Muscle of leg (tissue), 16 donors: ENCODE measurements at places on chromosomes 11 and 22. TPM values are rescaled to one million over a fixed set of nuclear protein-coding genes. Genes with fewer than 3 reads are reported as not detected.
A peak's percentile ranks its signal among the peaks of the same experiment; 100 is the strongest.

SUN2 gene
- 62.9 TPM for polyA plus RNA-seq

MIAT gene
- 0.15 TPM for polyA plus RNA-seq

DNA sequence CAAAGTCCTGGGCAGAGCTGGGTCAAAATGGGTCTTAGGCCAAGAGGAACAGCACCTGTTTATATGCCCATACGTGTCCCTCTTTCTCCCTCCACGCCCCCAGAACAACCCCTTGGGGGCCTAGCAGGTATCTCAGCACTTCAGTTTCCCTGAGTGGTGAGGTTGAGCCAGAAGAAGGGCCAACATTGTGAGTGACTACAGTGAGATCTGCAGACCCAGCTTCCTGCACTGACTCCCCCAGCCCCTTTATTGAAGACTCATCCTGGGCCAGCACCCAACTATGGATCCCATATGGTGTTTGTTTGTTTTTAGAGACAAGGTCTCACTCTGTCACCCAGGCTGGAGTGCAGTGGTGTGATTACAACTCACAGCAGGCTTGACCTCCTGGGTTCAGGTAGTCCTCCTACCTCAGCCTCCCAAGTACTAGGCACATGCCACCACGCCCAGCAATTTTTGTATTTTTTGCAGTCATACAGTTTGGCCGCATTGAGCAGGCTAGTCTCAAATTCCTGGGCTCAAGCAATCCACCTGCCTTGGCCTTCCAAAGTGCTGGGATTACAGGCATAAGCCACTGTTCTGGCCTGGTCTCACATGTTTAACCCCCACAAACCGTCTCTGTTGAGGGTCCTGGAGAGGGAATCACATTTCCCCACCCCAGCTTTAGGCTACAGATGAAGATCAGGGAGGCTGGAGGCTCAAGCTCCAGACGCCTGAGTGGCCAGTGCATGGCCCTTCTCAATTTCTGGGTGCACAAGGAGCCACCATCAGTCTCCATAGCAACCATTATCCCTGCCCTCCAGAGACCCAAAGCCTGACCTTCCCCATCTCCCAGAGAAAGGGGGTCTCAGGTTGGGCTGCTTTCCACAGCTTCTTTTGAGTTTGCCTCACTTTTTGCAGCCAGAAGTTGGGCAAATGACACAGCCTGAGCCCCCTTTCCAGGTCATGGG, 1.7 kb upstream of the LARGE2 start:
- peaks cover 51% of the 10 kb centered on the region for H3K27me3 ChIP-seq
- no peak for DNase-seq
- no peak overlapping the region for H3K27ac ChIP-seq
- H3K36me3 ChIP-seq: peaks cover under 1% of the 10 kb centered on the region

GRCh38 chr11:79243422-79244210, 197.2 kb downstream of the TENM4 start:
- H3K27me3 ChIP-seq: no peaks in the 10 kb centered on the region
- H3K27ac ChIP-seq: peak overlapping the region; percentile 71
- H3K4me3 ChIP-seq: no peak overlapping the region
- peaks cover 19% of the 10 kb centered on the region for H3K4me1 ChIP-seq

GRCh38 chr11:84398017-84398626, 1112.0 kb upstream of the CCDC90B start:
- no peaks in the 10 kb centered on the region for H3K4me1 ChIP-seq
- H3K36me3 ChIP-seq: no peaks in the 10 kb centered on the region
- DNase-seq: peak; percentile 24
- H3K27me3 ChIP-seq: no peaks in the 10 kb centered on the region
- no peak overlapping the region for H3K4me3 ChIP-seq
- H3K27ac ChIP-seq: no peak overlapping the region

- DNase-seq: no peak
- no peak overlapping the region for H3K27ac ChIP-seq
- H3K4me1 ChIP-seq: peaks cover 13% of the 10 kb centered on the region
- H3K27me3 ChIP-seq: no peaks in the 10 kb centered on the region
- peaks cover 4% of the 10 kb centered on the region for H3K36me3 ChIP-seq
These were observed 3.3 kb downstream of the ZC3H12C start for GRCh38 chr11:110096496-110096895.

TSPO gene
- 62.8 TPM for polyA plus RNA-seq

SLC22A9 gene
- polyA plus RNA-seq: not detected

DNA sequence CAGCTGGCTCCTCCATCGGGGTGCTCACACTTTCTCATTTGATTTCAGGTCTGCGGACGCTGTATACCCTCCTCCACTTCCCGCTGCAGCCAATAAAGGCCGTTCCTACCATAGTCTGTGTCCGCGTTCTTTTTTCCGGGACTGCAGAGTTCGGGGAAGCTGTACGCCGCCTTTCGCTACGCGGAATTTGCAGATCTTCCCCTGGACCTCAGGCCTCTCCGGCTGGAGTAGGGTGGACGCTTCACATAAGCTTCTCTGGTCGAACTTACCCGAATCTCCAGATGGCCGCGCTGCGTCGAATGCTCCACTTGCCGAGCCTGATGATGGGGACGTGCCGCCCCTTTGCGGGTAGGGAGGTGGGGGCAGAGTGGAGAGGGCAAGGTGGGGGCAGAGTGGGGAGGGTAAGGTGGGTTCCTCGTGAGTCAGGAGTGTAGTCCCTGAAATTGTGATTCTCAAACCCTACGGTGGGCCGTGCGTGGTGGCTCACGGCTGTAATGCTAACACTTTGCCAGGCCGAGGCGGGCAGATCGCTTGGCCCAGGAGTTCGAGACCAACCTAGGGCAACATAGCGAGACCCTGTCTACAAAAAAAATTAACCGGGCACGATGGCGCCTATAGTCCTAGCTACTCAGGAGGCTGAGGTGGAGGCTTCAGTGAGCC, 617 bp downstream of the CSKMT start:
- H3K27me3 ChIP-seq: no peaks in the 10 kb centered on the region
- H3K4me3 ChIP-seq: peak overlapping the region; percentile 95
- H3K36me3 ChIP-seq: peaks cover 28% of the 10 kb centered on the region
- H3K4me1 ChIP-seq: peaks cover 25% of the 10 kb centered on the region

GRCh38 chr11:130999992-131000770, 83.9 kb upstream of the SNX19 start:
- H3K4me1 ChIP-seq: no peaks in the 10 kb centered on the region
- no peaks in the 10 kb centered on the region for H3K27me3 ChIP-seq
- no peak overlapping the region for H3K27ac ChIP-seq
- H3K4me3 ChIP-seq: no peak overlapping the region

DNA sequence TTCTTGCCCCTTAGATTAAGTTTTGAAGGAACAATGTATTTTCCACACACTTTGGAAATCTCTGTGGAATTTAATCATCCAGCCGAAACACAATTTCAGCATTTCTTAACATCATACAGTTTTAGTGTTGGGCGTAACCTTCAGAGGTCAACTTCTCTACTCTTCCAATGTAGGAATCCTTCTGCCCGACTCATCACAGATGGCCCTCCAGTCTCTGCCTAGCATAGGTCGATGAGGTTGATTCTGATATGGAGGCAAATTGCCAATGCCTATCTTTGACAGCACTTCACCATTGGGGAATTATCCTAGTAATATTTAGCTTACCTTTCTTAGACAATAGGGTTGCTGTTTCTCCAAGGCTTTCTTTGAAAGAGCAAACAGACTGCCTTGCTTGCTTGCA, 175.7 kb upstream of the TTC12 start:
- H3K27ac ChIP-seq: no peak overlapping the region
- no peaks in the 10 kb centered on the region for H3K36me3 ChIP-seq
- H3K27me3 ChIP-seq: peaks cover 2% of the 10 kb centered on the region
- no peak for DNase-seq
- peaks cover 2% of the 10 kb centered on the region for H3K4me1 ChIP-seq

DNA sequence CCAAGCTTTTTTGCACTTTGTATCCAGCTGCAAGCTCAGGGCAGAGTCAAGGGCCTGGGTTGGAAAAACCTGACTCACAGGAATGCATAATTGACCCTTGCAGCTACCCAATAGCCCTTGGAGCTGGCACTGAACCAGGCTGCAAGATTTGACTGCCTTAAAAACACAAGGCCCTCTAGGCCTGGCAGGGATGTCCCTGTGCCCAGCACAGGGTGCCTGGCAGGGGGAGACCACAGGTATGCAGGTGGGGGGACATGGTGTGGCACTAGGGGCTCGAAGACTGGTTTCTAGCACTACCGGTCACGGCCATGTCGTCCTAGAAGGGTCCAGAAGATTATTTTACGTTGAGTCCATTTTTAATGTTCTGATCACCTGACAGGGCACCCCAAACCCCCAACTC, 30.2 kb downstream of the SBF1 start:
- peaks cover 4% of the 10 kb centered on the region for H3K4me1 ChIP-seq
- H3K4me3 ChIP-seq: no peak overlapping the region
- no peaks in the 10 kb centered on the region for H3K27me3 ChIP-seq
- H3K36me3 ChIP-seq: peaks cover 84% of the 10 kb centered on the region
- peak; percentile 39 for DNase-seq

GALNT18 gene
- 17.6 TPM for polyA plus RNA-seq

GRCh38 chr11:72410956-72411355, 23.4 kb downstream of the CLPB start:
- H3K4me1 ChIP-seq: peaks cover 15% of the 10 kb centered on the region
- H3K4me3 ChIP-seq: no peak overlapping the region
- H3K27me3 ChIP-seq: no peaks in the 10 kb centered on the region
- no peaks in the 10 kb centered on the region for H3K36me3 ChIP-seq

OR8D4 gene
- 0.08 TPM for polyA plus RNA-seq

BTBD18 gene
- 0.07 TPM for polyA plus RNA-seq

GRCh38 chr11:103367650-103368049, 258.4 kb downstream of the DYNC2H1 start:
- peaks cover 5% of the 10 kb centered on the region for H3K36me3 ChIP-seq
- no peak overlapping the region for H3K27ac ChIP-seq
- H3K4me1 ChIP-seq: no peaks in the 10 kb centered on the region
- no peaks in the 10 kb centered on the region for H3K27me3 ChIP-seq

- no peaks in the 10 kb centered on the region for H3K36me3 ChIP-seq
- no peaks in the 10 kb centered on the region for H3K4me1 ChIP-seq
- no peak overlapping the region for H3K4me3 ChIP-seq
- DNase-seq: no peak
- H3K27ac ChIP-seq: no peak overlapping the region
These were observed 112.2 kb downstream of the BRD1 start for GRCh38 chr22:49715450-49715849.

DNA sequence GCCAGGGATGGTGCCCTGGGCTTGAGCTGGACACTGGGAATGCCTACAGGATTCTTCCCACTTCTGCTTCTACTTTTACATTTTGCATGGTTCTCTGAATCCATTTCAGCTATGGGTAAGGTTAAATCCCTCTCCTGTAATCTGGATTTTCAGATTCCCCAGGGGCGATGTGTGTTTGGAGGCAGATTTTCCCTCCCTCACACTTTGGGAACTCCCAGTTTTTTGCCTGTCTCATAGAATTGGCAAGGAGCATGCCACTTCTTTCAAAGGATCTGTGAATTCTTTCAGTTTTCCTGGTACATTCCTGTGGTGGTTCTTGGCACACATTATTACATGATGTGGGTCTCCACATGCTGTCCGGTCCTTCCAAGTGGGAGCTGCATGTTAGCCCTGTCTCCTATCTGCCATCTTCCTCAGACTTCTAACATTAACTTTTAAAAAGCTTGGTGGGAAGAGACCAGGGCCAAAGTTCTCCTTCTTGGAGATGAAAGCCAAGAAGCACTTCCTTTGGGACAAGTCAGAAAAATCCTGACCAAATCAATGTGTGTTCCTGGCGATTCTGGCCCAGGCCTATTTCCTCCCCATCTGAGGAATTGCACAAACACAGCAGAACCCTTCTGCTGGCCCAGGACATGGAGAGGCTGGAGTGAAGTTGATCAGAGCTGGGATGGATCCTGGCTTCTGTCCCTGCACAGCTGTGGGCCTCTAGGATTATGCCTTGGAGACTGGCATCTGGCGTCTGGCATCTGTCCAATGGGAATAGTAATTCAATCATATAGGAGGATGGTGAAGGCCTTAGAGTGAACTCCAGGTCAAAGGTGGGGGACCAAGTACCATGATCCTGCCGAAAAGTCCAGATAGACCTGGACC, 5.4 kb upstream of the APOL2 start:
- peak; percentile 72 for DNase-seq
- H3K4me1 ChIP-seq: peaks cover 27% of the 10 kb centered on the region
- H3K36me3 ChIP-seq: no peaks in the 10 kb centered on the region
- H3K4me3 ChIP-seq: no peak overlapping the region

DNA sequence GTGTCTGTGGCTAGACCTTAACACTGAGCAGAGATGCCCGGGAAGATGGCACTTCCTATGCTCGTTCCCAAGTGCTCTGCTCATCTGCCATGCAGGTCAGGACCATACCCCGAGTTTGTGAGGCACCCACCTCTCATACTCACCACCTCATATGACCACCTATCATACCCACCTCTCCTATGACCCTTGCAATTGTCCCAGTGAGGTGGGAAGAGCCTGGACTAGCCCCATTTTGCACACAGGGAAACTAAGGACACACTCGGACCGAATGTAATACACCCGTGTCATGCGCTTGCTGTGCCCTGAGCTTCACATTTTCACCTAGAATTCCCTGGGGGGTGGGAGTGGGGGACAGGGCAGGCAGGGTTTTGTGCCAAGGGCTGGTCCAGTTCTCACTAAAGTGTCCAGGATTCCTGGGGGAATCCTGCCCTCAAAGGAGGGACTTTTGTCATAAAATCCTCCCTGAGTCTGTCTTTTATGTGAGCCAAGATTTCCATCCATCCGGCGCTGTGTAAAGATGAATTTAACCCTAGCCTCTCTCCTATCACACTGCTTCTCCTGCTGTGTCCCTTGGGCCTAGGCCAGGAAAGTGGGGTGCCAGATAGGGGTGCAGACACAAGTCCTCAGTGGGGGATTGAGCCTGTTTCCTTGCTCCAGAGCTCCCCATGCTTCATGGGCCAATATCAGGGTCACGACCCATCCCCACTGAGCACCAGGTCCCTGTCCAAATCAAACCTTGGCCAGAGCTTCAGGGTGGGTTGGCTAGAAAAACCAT, 20.0 kb downstream of the TPBGL start:
- peaks cover 3% of the 10 kb centered on the region for H3K36me3 ChIP-seq
- no peak overlapping the region for H3K27ac ChIP-seq
- DNase-seq: no peak
- peaks cover 2% of the 10 kb centered on the region for H3K4me1 ChIP-seq
- H3K4me3 ChIP-seq: no peak overlapping the region

GRM5 gene
- not detected for polyA plus RNA-seq

- H3K4me3 ChIP-seq: no peak overlapping the region
- peaks cover 12% of the 10 kb centered on the region for H3K4me1 ChIP-seq
- no peaks in the 10 kb centered on the region for H3K36me3 ChIP-seq
- H3K27me3 ChIP-seq: no peaks in the 10 kb centered on the region
- DNase-seq: peak; percentile 71
- no peak overlapping the region for H3K27ac ChIP-seq
These were observed 6.9 kb downstream of the KMT5B start for GRCh38 chr11:68206211-68206610.

ZNF280B gene
- polyA plus RNA-seq: 4.1 TPM

GRCh38 chr11:66119348-66120133, 49.5 kb downstream of the PACS1 start:
- no peak overlapping the region for H3K27ac ChIP-seq
- no peak for DNase-seq
- no peaks in the 10 kb centered on the region for H3K27me3 ChIP-seq

DBX1 gene
- 8.0 TPM for polyA plus RNA-seq

GRCh38 chr11:121426476-121427399, 25.4 kb upstream of the SORL1 start:
- peak overlapping the region; percentile 32 for H3K4me3 ChIP-seq
- H3K27me3 ChIP-seq: peaks cover 13% of the 10 kb centered on the region
- H3K27ac ChIP-seq: no peak overlapping the region
- peak; percentile 25 for DNase-seq
- H3K4me1 ChIP-seq: peaks cover 7% of the 10 kb centered on the region
- no peaks in the 10 kb centered on the region for H3K36me3 ChIP-seq

PLCB3 gene
- 13.5 TPM for polyA plus RNA-seq

GRCh38 chr11:9936754-9937153, 272.9 kb downstream of the SWAP70 start:
- no peak overlapping the region for H3K27ac ChIP-seq
- H3K4me3 ChIP-seq: no peak overlapping the region
